Skeletal muscle tissue (tissue), 5 donors: ENCODE measurements at places on chromosomes 3 and 15. TPM values are rescaled to one million over a fixed set of nuclear protein-coding genes. Genes with fewer than 3 reads are reported as not detected.

The SPATA12 gene
- total RNA-seq, result not detected

The PIGX gene
- total RNA-seq, result 12.5 TPM

The CCK gene
- total RNA-seq, result 7.8 TPM

The NPAP1 gene
- total RNA-seq, result not detected

The EPHB3 gene
- total RNA-seq, result 27.7 TPM

The RCCD1 gene
- total RNA-seq, result 11.5 TPM

The TPRG1 gene
- total RNA-seq, result 6.8 TPM

The CLRN1 gene
- total RNA-seq, result not detected

The PAK6 gene
- 1.0 TPM for total RNA-seq

The LRRC31 gene
- total RNA-seq, result not detected

The SLC35G2 gene
- total RNA-seq, result 2.1 TPM

The CLEC3B gene
- 129 TPM for total RNA-seq

The SFMBT1 gene
- 11.0 TPM for total RNA-seq

The ZDHHC23 gene
- 1.0 TPM for total RNA-seq

The CCDC39 gene
- not detected for total RNA-seq

The CFAP91 gene
- total RNA-seq, result under 0.01 TPM

The SERPINI1 gene
- 17.7 TPM for total RNA-seq

The SPINT1 gene
- under 0.01 TPM for total RNA-seq

The CP gene
- 1.0 TPM for total RNA-seq

The PLCB2 gene
- total RNA-seq, result 3.7 TPM

The CCRL2 gene
- total RNA-seq, result 1.6 TPM

The FOXL2NB gene
- total RNA-seq, result not detected

The MEIS2 gene
- 4.2 TPM for total RNA-seq

The CPNE9 gene
- total RNA-seq, result 0.52 TPM

The SH3GL3 gene
- total RNA-seq, result 6.3 TPM

The HTR3E gene
- total RNA-seq, result not detected

The PRKCD gene
- 3.7 TPM for total RNA-seq

The SEMA3B gene
- total RNA-seq, result 19.8 TPM

The CRELD1 gene
- total RNA-seq, result 12.0 TPM

The CDC25A gene
- total RNA-seq, result 3.7 TPM

The WDR93 gene
- not detected for total RNA-seq

The CAV3 gene
- 222 TPM for total RNA-seq

The CHCHD4 gene
- 12.5 TPM for total RNA-seq

The COL6A5 gene
- not detected for total RNA-seq

The FEZF2 gene
- not detected for total RNA-seq

The EIF3J gene
- 35.0 TPM for total RNA-seq

The FSIP1 gene
- total RNA-seq, result 3.7 TPM
